ENCODE measurements at places on chromosomes 16 and 17. TPM values are rescaled to one million over a fixed set of nuclear protein-coding genes. Genes with fewer than 3 reads are reported as not detected.

DNA sequence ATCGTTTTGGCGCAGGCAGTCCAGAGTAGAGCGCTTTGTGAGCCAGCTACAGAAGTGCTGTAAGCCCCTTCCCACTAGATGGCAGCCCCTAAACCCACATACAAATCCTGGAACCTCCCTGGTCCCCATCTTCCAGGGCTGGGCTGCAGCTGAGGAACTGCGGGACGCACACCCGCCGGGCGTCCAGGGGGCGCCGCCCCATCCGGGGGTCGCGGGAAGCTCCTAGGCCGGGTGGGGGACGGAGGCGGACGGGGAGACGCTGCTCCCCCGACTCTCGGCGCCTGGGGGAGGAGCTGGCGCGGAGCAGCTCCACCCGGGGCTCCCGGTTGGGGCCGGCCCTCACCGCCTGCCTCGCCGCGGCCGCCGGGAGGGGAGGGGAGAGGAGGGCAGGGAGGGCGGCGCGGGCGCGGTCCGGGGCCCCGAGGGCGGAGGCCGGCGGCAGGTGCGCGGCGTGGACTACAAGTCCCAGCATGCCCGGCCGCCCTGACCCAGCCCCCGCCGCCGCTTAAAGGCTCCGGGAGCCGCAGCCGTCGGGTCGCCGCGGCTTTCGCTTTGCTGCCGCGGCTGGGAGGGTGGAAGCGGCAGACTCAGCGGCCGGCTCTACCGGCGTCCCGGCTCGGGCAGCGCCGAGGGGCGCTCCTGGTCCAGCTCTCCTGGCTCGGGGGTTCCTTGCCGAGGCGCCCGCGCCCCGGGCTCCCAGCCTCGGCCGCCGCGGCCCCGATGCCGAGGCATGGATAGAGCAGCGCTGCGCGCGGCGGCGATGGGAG, at the start of gene KSR1:
KSR1 (plus strand) TSS at position 535 of the 767 bp plus-strand sequence; CDS start at position 731, 196 bp downstream.
- DNase-seq = peak; percentile 88

Gene MPP3
- total RNA-seq = 0.62 TPM

DNA sequence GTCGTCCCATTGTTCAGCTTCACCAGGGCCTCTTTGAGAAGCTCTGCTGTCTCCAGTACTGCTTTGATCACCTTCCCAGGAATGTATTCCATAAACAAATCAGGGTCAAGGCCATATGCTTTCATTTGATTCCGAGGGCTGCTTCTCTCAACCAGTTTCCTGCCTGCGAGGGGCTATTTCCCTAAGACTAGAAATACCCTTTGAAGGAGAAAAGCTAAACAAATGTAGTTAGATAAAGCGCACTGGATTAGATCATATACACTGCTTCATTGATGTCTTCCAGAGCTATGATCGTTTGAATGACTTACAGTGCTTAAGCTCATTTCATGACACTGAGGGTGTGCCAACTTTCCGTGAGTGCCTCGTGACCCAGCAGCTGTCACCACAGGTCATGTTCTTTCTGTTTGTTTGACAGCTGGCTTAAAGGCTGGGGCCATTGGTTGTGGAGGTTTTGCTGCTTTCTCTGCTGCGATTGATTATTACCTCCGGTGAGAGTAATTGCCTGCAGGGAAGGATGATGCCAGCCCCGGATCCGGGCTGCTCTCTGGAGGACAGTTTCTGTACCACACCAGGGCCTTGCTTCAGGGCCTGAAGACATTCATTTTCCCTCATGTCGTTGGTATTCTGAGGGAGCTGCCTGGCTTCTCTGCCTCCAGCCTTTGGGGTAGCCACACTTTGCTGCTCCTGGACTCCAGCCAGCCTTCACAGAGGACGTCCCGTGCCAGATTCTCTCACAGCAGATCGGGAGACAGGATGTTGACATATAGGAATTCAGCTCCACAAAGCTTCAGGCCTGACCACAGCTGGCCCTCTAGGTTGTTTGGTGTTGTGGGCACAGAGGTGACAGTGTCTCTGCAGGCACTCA, 3.9 kb downstream of the TIMM22 start:
- DNase-seq = no peak

GRCh38 chr16:26464576-26465266, 602.0 kb upstream of the C16orf82 start:
- DNase-seq = no peak

GRCh38 chr17:44207319-44207718, 7.6 kb upstream of the ATXN7L3 start:
- DNase-seq = no peak
